ENCODE measurements at places on chromosomes 11 and 22.

DNA sequence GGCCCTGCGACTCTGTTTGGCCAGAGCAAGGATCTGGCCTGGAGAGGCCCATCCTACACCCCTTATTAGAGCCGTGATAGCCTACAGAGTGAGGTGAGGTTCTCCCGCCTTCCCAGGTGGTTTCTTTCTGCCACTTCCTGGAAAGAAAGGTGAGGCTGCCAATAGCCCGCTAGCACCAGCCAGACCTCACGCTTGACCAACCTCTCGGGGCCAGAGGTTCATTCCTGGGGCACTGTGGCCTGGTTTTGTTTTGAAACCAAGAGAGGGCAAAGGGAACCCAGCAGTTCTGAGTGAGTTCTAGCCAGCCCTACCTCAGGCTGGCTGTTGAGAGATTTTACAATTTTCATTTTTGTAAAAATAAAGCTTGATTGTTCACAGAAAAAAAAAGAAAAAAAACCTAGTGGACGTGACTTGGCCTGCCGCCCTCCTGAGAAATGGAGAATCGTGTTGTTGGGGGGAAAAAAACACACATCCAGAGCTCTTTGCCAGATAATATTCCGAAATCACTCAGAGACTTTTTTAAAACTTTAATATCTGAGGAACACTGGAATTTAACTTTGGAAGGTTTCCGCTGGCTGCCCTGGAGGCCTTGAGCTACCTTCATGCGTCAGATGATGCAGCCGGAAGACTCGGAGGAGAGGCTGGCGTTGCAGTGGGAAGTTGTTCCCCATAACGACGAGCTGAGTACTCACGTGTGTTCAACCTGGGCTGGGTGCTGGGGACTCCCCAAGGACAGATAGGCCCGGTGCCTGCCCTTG, 84.5 kb downstream of the BCR start:
- no peak for DNase-seq

DNA sequence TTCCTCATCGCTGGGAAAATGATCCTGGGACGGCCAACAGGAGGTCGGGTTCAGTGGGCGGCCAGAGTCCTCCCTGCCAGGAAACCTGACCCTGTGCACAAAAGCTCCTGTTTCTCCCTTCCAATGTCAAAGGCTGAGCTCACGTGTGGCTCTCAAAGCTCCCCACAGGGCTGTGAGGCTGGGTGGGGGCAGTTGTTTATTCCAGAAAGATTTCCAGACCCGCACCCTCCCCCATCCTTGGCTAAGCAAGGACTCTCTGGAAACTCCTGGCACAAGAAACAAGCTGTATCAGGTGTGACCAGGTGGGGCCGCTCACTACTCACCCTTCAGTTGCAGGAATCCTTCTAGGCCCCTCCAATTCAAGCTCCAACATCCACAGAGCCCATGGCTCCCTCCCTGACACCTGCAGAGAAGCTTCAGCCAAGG, 131.9 kb downstream of the SHANK2 start:
- DNase-seq, result no peak

GRCh38 chr11:71501071-71501985, 25.7 kb upstream of the KRTAP5-7 start:
- no peak for DNase-seq

DNA sequence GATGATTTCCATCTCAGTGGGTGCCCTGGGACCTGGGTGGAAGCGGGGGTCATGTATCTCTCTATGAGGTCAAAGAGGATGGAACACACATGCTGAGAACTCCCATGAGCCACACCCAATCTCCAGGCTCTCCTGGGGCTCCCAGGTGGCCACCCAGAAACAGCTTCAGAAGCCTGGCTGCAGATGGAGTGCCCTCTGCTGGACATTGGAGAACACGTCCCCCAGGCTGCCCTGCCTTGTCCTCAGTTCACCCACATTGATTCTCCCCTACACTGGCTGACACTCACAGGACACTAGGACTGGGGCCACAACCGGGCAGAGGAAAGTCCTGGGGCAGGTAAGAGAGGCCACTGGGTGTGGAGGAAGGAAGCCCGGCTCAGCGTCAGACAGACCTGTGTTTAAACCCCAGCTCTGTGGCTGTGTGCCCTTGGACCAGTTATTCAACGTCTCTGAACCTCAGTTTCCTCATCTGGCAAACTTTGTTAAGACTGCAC, 4.5 kb upstream of the NOL12 start:
- DNase-seq, result peak; percentile 83

- DNase-seq, result no peak
Observed at GRCh38 chr22:47781024-47781423, 1018.6 kb downstream of the TBC1D22A start.

DNA sequence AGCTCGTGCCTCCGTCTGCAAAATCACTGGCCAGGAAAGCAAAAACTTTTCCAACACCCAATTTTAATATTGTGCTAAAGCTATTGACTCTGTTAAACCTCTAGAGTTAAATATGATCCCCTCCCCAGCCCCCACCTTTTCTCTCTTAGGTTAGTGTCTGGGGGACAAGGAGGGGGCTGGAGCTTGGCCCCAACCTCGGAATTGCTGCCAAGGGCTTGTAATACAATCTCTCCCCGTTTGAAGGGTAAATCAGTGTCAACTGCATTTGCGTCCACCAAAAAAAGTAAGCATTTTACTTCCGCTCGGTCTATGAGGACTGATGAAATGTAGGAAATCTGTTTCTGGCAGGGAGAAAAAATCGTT, at the start of gene GAS2:
Gene GAS2, plus strand, starts transcription at position 287 of the 363 bp plus-strand sequence. CDS start 8,259 bp downstream, outside the sequence.
- peak; percentile 12 for DNase-seq

- no peak for DNase-seq
Observed at GRCh38 chr11:128596250-128596649, 8.9 kb upstream of the ETS1 start.

GRCh38 chr11:70532066-70532440, 133.7 kb downstream of the CTTN start:
- DNase-seq, result no peak

DNA sequence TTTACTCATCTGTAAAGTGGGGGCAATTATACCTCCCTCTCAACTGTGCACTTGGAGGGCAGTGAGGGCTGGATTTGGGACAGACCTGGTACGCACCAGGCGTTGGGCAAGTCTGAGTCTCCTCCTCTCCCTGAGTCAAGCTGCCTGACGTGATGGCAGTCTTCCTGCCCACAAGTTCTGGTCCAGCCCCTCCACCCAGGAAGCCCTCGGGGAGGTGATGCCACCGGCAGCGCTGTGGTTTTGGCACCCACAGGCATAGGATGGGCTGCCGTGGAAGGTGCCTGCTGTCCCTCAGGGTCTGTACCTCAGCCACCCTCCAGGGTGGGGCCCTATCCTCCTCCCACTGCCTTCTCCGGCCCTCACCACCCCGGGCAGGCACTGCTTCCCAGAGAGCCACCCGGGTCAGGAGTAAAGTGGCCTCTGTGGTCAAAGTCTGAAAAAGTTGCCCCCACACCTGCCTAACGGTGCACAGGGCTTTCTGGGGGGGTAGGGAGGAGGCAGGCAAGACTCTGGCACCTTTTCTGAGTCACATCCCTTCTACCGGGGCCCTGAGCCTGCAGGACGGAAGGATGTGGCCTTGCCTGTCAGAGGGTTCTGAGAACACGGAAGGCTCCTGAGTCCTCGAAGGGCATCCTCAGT, 6.5 kb upstream of the APOBEC3H start:
- DNase-seq, result peak; percentile 41

DNA sequence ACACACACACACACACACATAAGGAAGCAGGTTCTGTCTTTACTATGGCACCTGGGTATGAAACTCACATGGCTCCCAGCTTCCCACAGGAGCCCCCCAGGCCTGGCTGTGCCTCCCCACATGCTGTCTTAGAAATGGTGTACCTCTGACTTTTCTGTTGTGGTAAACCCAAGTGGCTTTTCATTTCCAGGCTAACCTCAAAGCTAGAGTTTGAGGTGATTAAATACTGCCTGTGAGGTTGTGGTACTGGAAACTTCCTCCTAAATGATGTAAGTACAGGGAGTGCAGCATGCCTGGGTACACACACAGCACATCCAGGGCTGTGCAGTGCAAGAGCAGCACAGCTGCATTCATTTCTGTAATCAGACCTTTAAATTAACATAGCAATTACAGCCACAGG, 34.4 kb downstream of the ME3 start:
- DNase-seq, result no peak

DNA sequence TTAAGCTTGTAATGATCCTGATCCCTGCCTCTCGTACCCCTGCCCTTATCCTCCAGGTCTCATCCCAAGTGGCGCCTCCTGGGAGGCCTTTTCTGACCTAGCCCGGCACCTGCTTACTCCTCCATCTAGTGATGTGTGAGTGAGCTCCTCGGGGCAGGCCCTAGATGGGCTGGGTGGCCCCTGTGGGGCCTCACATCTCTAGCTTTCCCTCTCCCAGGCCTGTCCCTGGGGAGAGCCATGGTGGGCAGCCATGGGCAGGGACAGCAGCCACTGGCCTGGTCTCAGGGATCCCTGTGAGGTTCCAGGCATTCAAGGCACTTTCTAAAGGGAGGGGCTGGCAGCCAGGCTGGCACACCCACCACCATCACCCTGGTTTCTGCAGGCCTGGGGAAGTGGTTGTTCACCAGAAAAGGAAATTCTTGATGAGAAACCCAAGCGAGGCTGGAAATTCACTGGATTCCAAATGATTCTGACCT, 27.9 kb downstream of the GNAZ start:
- no peak for DNase-seq

- DNase-seq, result no peak
Observed at GRCh38 chr11:43825217-43825816, 55.3 kb upstream of the ALKBH3 start.

DNA sequence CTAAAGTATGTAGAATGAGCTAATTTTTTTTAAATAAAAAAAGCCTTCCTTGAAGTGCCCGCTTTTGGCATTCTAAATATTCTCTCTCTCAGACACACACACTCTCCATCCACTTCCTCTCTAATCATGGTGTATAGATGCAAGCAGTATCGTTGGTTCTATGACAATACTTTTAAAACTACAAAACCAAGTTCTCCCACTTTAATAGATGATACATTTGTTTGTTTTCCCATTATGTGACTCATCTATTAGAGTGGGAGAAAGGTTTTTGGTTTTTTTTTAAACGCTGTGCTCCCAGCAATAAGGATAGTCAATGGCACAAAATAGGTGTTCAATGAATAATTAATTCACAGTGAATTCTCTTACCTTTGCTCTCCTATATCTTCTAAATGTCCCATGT, 44.6 kb downstream of the FZD4 start:
- DNase-seq, result no peak

DNA sequence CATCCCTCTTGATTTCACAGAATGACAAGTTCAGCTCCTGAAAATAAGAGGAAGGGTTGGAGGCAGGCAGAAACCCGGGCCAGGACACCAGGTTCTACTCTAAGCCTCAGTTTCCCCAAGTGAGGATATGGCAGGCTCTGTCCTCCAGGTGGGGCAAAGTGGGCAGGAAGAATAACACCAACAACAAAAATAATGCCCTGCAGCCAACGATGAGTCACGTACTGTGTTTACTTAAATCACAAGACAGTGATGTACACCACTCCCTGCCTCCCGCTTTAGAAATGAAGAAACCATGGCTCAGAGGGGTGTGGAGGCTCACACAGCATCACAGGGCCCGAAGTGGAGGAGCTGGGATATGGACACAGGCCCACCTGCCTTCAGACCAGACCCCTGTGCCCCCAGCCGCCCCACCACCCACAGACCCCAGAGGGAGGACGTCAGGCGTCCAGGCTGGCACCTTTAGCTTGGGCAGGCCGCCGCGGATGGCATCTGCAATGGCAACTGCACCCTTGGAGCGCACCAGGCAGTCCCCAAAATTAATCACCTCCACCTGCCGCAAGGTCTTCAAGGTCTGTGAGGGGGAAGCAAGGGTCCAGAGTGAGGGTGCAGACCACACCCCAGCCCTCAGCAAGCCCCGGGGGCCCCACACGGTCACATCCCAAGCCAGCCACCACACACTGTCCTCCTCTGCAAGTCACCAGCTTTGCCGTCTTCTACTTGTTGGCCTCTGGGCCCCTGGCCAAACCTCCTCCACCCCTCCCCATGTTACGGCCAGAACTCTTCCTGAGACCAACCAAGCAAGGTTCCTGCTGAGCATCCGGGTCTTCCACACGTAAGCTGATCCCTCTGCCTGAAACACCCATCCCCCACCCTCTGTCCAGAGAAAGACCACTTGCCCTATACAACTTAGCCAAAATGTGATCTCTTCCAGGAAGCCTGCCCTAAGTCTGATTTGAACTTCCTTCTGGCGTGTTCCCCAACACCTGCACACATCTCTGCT, 15.8 kb upstream of the CHADL start:
- DNase-seq, result no peak

DNA sequence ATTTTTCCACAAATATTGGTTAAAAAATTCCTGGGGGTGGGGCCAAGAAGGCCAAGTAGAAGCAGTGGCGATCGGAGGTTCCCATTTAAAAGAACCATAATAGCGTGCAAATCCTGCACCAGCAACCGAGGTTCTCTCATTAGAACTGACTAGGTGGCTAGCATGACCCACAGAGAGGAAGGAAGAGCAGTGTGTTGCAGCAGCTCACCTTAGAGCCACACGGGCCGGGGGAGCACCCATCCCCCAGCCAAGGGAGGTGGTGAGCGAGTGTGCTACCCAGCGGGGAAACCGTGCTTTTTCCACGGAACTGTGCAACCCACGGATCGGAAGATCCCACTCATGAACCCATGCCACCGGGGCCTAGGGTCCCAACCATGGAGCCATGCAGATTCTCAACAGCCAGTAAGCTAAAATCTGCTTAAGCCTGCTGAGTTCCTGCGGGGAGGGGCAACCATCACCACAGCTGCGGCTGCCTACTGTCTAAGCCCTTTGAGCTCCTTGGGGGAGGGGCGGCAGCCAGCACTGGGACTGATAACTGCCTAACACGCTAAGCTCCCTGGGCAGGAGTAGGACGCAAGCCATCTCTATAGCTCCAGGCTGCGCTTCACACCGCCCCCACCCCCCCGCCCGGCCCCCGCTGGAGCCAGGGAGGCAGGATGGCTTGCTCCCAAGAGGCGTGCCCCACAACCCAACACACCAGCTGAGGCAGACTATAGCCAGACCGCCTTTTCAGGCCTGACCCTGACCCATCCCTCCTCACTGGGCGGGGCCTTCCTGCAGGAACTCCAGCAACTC, 21.0 kb upstream of the HTATIP2 start:
- no peak for DNase-seq

GRCh38 chr11:45166604-45166897, 20.1 kb downstream of the PRDM11 start:
- no peak for DNase-seq

DNA sequence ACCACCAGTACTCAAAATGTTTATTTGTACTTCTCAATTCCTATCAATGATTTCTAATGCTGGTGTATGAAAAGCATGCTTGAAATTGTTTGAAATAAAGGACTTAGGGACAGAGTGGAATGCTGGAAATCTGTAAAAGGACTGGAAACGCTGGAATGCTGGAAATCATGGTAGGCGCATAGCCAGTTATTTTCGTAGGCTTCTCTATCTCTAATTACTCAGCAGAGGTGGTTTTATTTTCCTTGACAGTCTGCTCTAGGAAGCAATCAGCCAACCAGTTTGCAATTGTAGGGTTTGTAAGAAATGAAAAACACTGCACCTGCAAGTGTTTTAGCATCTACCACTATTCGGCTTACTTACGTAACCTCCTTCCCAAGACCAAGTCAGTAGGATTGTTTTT, 788 bp downstream of the LIN7C start:
- DNase-seq, result no peak

DNA sequence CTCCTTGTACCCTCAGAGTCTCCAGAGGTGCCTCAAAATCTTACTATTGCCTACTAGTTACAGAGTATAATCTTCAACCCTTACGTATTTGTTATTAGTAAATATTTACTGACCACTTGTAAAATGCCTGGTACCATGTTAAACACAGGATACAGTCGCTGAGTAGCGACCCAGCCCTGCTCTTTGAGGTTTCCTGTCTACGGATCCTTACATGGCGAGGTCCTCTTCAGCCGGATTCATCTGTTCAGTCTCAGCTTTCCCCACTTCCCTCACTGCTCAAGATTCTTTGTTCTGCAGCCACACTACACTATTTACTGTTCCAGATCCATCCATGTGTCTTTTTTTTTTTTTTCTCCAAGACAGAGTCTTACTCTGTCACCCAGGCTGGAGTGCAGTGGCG, 13.2 kb upstream of the TTC36 start:
- DNase-seq, result no peak
